ENCODE measurements at places on chromosomes 11 and 22.

DNA sequence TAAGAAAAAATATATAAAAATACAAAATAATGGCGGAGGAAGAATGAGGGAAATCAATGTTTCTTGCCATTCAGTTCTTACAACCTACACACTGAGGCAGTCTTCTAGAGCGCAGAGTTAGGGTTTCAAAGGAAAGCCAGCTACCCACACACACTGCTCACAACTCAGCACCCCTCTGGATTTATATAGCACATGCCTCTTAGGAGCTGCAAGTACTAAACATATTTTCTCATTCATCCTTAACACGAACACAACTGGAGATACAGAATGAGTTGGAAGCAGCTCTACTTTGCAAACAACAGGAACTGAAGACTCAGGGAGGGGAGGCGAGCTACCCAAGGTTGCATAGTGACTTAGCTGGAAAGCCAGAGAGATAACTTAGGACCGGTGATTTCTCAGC is 293.8 kb downstream of the CTTN start:
- no peak for DNase-seq

GRCh38 chr11:12112750-12113149 is 2.4 kb downstream of the MICAL2 start:
- no peak for DNase-seq

DNA sequence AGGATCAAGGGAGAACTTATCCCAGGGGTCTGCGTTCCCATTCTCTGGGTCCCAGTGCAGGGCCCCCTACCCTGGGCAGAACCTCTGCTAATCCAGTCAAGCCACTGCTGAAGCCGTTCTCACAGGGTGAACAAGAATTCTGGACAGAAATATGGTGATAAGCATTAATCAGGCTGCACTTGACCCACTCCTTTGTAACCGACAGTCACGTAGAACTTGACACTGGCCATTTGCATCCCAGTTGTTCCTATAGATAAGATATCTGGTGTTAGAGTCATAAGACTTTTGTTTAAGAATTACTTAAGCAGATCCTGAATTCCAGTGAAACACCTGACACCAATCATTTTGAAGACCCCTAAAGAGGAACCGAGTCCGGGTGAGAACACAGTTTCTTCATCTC is 107.5 kb upstream of the THY1 start:
- DNase-seq = no peak

DNA sequence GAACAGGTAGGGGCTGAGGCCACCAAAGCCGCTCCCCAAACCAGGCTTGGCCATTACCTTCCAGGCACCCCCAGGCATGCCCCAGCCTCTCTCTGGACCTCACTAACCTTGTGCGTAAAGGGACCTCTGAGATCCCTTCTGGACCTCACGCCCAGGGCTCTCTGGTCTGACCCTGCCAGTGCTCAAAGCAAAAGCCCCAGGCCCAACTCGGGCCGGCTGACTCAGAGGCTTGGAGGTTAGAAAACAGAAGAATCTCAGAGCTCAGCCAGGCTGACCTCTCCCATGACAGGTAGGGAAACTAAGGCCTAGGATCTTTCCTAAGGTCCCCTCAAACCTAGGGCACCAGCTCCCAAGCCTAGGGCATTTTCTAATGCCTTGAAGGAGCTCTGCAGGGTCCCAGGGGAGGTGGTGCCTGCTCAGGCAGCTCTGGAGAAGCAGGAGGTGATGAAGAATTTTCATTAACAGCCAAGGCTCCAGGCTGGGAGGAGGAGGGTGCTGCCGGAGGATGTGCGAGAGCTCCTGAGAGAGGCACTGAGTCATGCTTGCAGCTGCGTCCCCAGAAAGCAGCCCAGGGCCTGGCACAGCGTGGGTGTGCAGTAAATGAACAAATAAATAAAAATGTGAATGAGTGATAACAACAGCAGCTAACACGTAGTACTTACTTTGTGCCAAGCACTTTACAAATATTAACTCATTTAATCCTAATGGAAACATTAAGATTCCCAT is 25.6 kb downstream of the ARRB1 start:
- no peak for DNase-seq

GRCh38 chr22:19578180-19579004 is 54.2 kb upstream of the CLDN5 start:
- DNase-seq = no peak

DNA sequence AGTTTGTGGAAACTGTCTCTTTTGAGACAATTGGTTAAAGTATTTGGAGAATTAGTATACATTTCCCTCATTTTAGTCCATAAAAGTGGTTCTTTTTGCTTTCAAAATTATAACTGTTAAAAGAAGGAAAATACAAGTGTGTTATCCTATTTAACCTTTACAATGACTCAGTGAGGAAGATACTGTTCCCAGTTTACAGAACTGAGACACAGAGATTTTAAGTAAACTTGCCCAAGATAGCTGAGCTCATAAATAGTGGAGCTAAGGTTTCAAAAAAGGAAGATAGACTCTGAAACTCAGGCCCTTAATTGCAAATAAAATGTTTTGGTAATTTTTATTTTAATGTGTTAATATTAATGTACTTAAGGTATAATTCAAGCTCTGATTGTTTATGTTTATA is 58.9 kb downstream of the DKK3 start:
- no peak for DNase-seq

- DNase-seq = no peak
Observed at GRCh38 chr11:79381036-79381435, 59.8 kb downstream of the TENM4 start.

DNA sequence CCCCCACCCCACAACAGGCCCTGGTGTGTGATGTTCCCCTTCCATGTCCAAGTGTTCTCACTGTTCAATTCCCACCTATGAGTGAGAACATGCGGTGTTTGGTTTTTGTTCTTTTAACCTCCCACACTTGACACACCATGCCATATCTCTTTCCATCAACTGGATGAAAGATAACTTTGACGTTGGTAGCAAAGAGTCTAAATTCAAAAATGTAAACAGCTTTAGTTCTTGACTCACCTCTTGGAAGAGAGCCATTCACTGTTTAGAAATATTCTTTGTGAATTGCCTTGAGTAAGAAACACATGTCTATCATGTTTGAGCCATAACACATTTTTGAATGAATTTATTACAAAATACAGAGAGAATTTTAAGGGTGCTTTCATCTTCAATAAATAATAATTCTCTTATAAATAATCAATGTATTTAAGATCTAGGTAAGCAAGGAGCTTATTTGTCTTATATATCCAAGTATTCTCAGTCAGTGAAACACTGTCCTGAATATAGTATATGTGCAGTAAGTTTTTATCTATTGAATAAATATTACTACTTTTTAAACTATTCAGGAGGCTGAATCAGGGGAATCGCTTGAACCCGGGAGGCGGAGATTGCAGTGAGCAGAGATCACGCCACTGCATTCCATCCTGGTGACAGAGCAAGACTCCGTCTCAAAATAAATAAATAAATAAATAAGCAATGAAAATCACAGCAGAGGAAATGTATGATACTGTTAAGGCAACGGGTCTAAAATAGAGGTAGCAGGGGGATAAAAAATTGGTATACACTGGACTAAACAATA is 6.7 kb downstream of the CARD18 start:
- DNase-seq = no peak

DNA sequence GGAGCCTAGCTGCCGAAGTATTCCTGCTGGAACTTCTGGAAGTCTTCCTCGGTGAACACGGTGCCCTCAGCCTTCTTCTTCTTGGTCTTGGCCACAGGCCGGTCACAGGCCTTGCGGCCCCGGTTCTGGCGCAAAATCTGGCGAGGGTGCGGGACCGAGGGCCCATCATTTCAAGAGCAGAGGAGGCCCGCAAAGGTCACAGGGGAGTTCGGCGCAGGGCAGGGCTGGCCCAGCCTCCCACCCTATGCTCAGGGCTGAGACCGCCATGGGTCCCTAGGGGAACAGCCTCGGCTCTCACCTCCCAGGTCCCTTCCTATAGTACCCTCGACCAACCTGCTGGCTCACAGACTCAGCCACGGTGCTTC is 3.1 kb downstream of the RPS19BP1 start:
- no peak for DNase-seq

- no peak for DNase-seq
Observed at GRCh38 chr11:5550440-5551095, 2.2 kb upstream of the OR52H1 start.

GRCh38 chr11:9250139-9250582 is 15.0 kb downstream of the DENND5A start:
- no peak for DNase-seq

DNA sequence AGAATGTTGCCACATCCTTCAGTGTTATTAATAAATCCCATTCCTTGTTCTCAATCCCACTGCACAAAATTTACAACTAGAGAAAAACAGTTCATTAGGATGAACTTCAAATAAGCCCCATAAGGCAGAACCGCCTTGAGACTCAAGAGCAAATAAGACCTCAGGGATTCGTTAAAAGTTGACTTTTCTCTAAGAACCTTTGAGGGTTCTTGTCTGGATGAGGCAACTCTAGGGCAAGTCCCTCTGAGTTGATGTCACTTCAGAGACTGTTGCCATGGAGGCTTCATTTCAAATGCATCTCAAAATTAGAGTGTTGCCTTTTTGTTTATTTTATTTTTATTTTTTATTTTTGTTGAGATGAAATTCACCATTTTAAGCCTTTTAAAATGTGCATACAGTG is 19.8 kb upstream of the PANX3 start:
- no peak for DNase-seq

DNA sequence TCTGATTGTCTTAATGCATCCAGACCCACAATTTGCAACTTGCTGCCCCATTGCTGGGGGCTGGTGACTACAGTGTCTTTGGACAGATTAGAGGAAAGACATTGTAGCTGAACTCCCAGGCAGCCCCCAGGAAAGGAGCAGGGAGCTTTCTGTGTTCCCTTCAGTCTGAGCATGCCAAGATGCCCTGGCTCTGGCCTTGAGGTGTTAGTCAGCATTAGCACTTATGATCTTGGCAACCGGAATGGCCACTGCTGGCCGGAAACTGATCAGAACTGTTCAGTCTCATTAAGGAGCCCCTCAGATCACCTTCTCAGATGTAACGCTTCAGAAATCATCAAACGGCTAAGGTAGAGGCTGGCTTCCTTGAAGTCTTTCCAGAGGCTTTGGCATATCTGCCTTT is 195.2 kb downstream of the NAV2 start:
- no peak for DNase-seq

DNA sequence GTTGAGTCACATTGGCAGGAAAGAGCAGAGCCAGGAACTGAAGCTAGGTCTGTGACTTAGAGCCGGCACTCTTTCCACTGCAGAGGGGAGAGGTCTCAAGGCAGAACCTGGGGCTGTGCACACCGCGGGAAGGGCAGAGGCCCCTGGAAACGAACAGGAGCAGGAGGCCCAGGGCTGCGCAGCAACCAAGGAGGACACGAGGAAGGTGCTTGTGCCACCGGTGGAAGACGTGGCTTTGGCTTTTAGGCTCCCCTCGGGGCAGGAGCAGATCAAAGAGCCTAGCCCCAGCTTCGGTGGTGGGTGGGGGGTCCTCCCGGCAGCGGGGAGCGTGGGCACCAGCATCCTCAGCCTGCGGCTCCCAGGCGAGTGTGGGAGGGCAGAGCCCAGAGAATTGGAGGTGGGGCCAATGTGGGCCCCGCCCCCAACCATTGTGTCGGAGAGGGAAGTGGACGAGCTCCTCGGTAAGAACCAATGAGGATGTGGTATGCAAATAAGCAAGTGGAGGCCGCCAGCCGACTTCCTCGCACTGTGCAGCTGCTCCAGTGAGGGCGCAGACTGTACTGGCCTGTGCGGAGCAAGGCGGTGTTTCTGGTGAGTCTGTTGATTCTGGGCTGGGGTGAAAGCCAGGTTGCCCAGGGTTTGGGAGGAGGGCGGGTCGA is at the start of gene CCDC116:
TSS of gene CCDC116 (plus strand) at position 524 of the 659 bp plus-strand sequence. CDS start 422 bp downstream, outside the sequence.
- no peak for DNase-seq

DNA sequence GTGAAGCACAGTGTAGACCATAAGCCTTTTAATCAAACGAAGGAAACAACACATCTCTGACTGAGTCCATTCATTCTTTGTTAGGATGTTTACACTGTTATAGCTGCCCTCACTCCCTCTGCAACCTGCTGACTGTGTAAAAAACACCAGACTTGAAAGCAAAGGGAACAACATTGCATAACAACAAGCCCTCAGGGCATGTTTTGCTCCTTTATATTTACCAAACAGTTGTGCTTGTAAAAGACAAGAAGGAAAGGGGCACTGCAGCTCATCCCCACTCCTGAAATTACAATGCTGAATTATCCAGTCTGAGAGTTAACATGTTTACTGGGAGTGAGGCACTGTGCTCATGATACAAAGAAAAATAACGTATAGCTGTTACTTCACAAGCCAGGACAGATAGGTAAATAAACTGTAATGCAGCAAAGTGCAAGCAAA is 46.4 kb downstream of the RAB30 start:
- no peak for DNase-seq

- no peak for DNase-seq
Observed at GRCh38 chr22:43887391-43887790, 4.4 kb downstream of the PNPLA5 start.

DNA sequence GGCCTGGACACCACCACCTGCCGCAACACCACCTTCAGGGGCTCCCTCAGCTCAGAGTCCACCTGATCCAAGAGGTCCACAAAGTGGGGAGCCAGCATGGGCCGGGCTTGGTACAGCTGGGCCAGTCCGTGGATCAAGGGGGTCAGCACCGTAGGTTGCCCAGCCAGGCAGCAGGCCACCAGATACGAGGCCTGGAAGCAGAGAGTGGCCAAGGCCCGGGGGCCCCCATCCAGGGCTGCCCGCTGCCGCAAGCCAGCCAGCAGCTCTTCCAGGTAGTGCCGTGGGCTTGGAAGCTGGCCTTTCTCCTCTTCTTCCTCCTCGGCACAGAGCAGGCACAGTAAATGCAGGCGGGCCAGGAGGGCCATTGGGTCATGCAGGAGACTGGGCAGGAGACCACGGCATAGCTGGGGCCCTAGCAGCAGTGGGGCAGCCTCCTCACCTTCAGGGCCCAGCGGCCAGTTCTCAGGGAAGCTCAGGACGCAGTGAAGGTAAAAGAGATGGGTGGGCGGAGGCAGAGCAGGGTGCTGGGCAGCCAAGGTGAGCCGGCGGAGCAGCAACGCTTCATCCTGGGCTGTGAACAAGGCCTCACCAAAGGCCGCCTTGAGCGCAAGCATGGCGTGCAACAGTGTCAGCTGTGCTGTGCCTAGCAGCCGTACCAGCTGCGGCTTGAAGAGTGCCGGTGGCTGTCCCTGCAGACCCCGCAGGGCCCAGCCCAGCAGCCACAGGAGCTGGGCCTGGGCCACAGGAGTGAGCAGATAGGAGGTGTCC is 1.7 kb downstream of the AP5B1 start:
- DNase-seq = no peak
